ENCODE measurements at places on chromosomes 16 and 17.
A peak's percentile ranks its signal among the peaks of the same experiment; 100 is the strongest.

GRCh38 chr16:58481931-58482330 is 18.0 kb upstream of the NDRG4 start:
- DNase-seq: no peak

DNA sequence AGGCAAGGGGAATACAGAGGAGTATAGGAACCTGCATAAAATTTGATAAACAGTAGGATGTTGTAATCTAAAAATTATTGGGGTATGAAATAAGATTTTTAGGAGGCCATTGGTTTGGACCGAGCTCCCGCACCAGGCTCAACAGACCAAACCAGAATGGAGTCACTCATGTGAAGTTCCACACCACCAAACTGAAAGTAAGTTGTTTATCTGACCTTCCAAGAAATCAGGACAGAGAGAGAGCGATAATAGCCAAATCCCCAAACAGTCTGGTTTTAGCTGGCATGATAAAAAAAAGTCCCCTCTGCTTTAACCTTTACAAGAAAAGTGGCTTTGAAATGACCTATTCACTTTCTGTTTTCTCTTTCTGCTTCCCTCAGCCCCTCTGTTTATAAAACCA is 45.7 kb upstream of the SIAH1 start:
- DNase-seq: peak; percentile 49

DNA sequence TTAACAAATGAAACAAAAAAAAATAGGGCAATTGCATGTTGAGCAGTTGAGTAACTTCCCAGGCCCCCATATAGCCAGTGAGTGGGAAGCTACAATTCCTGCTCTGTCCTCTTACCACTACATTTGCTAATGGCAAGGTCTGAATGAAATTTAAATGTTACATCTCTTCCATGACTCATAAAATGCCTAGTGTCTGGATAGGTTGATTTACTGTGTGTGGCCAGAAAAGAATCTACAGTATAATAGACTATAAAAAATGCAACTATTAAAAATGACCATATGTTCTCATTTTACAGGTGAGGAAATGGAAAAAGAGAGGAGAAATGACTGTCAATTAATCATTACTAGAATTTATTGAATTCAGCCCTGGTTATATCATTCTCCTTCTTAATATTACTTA is 1199.3 kb downstream of the CDH11 start:
- DNase-seq: no peak

GRCh38 chr16:4015275-4016004 is 100.8 kb downstream of the ADCY9 start:
- no peak for DNase-seq

DNA sequence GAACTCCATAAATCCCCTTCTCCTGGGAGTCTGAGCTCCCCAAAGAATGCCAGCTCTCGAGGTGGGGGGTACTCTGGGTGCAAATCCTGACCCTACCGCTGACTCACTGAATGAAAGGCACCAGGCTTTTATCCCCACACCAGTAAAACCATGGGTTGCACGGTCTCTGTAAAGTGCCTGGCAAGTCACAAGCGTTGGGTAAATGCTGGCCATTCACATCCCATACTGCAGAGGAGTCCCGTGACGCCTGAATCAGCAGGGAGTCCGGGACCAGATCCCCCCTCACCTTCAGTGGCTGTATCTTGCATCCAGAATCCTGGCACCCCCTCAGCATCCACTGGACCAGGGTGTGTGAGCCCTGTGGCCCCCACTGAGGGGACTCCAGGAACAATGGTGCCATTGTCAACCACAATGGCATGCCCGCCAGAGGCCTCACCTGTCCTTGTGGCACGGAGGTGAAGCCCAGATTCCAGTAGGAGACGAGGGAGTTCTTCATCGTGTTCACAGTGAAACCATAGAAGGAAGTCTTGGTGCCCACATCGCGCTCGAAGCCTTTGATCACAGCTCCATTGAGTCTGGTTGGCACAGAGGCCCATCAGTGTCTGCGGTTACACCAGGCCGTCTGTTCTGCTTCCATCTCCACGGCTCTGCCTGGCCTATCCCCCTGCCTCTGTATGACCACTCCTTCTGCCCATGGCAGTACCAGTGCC is 13.3 kb downstream of the ST6GALNAC2 start:
- no peak for DNase-seq

GRCh38 chr17:63126607-63127006 is 160.6 kb downstream of the TANC2 start:
- DNase-seq: no peak

DNA sequence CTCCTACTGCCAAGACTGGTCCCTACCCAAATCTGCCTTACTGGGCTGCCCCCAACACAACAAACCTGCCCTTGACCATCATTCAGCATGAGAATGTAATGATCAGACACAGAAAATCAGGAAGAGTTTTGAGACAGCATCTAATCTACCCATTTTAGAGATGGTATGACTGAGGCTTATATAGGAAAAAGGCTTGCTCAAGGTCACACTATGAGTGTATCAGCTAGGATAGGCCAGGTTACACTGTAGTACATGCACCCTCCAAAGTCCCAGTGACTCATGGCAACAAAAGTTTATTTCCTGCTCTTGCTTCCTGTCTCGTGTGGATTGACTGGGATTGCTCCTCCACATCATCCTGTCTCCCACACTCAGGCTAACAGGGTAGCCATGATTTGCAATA is 27.9 kb downstream of the NLRC5 start:
- no peak for DNase-seq

- no peak for DNase-seq
Measured at GRCh38 chr17:42275527-42276358, 448 bp downstream of the STAT5B start.

DNA sequence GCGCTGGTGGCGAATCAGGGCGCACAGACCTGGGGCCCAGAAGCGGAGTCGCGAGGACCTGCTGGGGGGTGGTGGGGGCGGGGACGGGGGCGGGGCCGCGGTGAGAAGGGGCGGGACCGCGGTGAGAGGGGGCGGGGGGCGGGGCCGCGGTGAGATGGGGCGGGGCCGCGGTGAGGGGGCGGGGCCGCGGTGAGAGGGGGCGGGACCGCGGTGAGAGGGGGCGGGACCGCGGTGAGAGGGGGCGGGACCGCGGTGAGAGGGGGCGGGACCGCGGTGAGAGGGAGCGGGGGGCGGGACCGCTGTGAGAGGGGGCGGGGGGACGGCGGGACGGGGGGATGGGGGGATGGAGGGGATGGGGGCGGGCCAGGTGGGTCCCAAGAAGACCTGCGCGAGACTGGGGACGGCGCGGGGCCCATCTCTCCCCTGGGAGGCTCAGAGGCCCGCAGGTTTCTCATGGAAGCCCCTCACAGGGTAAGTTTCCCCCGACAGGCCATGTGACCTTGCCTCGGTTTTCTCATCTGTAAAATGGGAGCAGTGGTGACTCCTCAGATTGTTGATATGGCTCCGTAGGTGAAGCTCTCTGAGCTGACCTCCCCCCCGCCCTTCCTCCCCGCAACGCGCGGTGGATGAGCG is 28.6 kb upstream of the DBNDD1 start:
- no peak for DNase-seq

DNA sequence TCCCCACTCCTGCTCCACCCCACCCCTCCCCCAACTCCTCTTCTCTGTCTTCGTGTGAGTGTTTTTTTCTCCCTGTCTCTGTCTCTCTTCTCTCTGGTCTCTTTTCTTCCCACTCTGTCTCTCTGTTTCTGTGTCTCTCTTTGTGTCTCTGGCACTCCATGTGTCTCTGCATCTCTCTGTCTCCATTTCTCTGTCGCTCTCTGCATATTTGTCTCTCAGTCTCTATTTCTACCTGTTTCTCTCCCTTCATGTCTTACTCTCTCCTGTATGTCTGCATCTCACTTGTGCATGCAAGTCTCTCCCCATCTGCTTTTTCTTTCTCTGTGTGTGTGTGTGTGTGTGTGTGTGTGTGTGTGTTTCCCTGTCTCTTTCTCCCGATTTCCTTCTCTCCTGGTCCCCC is 68.2 kb downstream of the LYRM1 start:
- DNase-seq: no peak

DNA sequence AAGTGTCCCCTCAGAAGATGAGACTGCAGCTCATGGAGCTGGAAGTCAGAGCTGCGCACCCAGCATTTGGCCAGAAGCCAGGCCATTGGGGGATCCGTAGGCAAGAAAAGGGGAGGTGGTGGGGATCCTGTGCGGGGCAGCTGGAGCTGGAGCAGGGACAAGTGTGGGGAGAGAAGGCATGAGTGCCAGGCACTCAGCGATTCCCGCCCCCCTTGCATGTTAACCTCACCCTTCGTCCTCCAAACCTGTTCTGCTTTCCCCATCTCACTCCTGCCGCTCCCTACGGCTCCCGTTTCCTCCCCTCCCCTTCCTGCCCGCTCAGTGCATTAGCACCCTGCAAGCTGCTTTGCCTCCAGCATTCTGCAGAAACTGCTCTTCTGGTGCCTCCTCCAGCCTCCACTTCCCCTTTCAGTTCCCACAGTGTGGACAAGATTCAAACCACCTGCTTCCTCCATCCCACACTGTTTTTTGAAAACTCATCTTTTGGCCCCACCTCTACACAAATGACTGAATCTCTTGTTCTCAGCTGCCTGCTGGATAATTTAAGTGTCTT is 5.6 kb downstream of the ALOX15 start:
- peak; percentile 64 for DNase-seq

GRCh38 chr17:67435122-67435521 is 58.0 kb downstream of the PITPNC1 start:
- no peak for DNase-seq

- no peak for DNase-seq
Measured at GRCh38 chr16:70696952-70697593, 11.2 kb upstream of the MTSS2 start.

GRCh38 chr16:29745121-29745852 is 503 bp downstream of the C16orf54 start:
- no peak for DNase-seq

- DNase-seq: no peak
Measured at GRCh38 chr17:10357768-10358167, 15.0 kb downstream of the MYH13 start.
